Cardiac fibroblast (primary cell): ENCODE measurements at places on chromosomes 11 and 22.

DNA sequence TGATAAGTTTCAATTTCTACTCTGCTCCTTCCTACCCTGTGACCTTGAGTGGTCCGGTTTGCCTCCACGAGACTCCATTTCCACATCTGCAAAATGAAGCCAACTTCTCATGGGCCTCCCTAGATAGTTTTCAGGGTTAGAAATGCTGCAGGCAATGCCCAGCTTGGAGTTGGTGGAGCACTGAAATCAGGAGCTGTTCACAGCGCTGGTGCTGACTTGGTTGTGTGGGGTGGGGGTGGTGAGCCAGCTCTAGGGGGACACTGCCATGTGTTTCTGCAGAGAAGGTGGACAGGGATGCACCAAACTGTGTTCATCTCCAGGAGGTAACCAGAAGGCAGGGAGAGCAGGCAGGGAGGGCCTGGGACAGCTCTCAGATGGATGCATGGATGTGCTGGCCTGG, 37.0 kb downstream of the SGSM1 start:
- DNase-seq = no peak

- DNase-seq = no peak
Measured at GRCh38 chr22:28247667-28248363, 328.8 kb upstream of the PITPNB start.

DNA sequence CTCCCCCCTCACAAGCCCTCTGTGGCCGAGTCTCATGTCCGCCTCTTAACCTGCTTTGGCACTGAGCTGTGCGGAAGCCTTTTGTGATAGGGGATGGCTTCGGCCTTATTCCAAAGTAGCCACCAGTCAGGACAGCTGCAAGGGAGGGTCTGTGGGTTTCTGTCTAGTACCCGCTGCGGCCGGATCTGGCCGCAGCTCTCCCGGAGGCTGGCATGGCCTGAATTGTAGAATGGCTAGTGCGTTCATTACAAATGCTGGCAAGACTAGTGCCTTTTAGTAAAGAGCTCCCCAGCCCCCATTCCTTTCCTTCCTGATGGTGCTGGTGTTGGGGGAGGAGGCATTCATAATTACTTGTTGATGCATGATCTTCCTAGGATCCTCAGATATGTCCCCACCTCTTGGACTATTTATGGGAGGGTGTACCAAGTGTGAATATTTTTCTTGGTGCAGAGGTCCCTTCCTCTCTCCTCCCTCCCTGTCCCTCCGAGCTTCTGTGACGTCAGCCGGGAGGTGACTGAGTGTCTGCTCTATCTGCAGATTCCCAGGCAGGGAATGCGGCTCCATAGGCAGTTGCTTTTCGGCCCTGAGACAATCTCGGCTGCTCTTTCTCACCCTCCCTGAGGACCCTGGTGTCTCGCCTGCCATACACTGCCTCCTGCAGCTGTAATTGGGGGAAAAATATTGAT, 108.7 kb upstream of the E2F8 start:
- DNase-seq = no peak

DNA sequence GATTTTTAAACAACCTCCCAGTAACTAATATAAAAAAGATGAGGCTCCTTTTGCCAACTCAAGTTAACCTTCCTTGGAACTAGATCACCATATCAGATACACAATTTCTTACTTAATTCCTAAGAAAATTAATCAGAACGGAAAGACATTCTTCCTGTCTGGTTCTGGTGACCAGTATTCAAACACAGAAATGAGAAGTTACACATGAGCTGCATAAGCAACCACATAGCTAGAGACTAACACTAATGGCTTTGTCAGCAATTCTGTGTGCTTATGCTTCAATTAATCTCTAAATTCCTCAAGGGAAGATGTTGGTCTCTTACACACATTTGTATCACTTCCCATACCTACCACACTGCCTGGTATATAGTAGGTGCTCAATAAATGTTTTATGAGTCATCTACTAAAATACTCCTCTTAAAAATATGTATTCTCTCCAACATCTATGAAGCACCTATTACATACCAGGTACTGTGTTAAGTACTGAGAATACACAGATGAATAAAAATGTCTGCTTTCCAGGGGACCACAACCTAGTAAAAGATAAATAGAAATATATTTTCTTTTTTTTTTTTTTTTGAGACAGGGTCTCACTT, 54.5 kb downstream of the GAB2 start:
- no peak for DNase-seq

DNA sequence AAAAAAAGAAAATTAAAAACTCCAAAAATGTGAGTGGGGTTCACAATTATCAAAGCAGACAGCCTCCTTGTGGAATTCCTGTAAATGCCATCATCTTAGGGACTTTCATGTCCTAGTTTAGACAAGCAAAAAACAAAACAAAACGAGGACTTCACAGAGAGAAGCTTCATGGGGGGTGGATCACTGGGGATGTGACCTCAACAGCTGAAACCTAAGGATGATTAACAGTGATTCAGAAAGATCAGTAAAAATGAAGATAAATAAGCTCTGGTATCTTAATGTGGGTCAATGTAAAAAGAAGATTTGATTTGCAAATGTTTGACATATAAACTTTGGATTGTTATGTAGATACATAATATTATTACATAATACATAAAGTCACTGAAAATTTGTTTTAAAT, 8.1 kb upstream of the OR10W1 start:
- no peak for DNase-seq

DNA sequence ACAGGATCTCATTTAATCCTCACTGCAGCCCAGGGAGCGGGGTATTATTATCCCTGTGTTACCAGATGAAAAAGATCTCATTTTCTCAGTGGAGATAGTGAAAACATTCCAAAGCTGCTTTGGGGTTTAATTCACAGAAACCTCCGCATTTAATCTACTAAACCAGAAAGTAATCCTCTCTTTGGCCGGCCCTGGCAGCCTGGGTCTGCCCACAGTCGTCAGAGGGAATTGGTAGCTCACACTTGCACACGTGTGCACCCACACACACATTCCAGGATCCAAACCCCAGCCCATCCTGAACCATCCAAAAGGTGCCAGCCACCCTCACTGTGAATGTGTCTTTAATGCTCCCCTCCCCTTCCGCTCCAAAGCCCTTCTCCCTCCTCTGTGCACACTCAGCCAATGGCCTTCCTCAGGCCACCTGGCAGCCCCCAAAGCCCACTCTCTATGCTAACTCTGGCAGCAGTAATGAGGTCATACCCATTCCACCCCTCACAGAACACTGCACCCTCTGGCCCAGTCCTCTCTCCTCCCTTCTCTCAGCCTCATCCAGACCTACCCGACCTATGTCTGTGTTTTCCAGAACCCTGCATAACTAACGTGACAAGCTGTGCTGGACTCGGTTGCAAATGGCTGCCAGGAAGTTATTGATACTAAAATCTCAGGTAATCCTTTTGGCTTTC, 466.2 kb downstream of the SOX6 start:
- DNase-seq = peak; percentile 43

- DNase-seq = no peak
Measured at GRCh38 chr22:42909363-42910058, 52.4 kb upstream of the ARFGAP3 start.

- no peak for DNase-seq
Measured at GRCh38 chr11:10673501-10674062, 20.0 kb downstream of the IRAG1 start.

DNA sequence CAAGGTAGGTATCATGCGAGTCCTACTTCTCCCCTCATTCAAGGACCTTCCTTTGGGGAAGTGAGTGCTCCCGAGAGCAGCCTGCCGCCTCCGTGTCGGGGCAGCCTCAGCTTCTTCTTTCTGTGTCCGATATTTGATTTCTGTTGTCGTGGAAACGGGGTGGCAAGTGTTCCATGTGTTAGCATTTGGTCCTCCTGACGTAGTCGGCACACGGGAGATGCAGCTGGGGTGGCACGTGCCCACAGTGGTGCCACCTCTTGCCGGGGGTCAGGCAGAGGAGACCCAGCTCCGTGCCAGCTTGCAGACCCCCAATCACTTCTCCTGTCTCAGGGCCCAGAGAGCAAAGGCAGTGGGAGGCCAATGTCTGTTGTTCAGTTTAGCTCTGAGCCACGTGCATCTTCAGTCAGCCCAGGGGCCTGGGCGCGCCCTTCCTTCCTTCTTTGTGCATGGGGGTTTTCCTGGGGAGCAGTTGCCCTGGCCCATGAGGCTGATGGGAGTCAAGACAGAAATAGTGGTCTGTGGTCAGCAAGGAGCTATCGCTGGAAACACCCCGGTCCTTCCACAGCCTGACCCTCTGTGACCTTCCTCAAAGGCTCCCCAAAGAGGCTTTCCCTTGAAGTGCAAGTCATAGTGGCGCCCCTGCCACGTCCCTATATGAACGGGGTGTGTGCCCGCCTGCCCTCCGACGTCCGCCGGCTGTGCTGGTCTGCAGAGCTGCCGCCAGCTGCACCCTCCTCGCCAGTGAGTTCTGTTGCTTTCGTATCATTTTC, 44.5 kb downstream of the PARVB start:
- DNase-seq = no peak
